ENCODE measurements at places on chromosomes 4 and X.

- no peak for DNase-seq
Observed at GRCh38 chr4:16029886-16030285, 53.9 kb downstream of the PROM1 start.

GRCh38 chr4:35757836-35758235 is 486.5 kb downstream of the ARAP2 start:
- DNase-seq, result no peak

- no peak for DNase-seq
Observed at GRCh38 chrX:44871114-44871645, 1.8 kb upstream of the KDM6A start.

DNA sequence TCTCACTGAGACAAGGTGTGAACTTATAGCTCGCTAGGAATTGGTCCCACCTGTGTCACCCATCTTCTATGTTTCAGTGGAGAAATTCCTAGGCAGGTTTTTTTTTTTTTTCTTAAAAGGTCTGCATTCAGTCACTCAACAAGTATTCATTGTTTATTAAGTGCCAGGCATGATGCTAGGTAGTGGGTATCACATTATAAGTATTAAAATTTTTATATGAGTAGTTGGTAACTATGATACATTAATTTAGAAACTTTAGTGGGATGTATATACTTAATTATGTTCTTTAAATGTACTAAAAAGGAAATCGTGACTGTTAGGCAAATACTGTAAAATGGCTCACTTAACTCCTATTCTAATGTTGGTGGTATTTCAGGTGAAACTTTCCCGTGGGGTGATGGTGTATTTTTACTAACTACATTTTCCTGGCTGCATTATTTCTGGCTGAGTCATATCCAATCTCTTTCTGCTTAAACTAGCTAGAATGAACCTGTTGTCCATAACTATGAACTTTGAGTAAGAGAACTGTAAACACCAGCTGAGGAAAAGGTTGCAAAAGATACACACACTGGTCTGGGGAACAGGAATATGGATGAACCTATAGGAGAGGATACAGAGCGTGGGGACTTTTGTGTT is 49.3 kb upstream of the MED14 start:
- no peak for DNase-seq

- no peak for DNase-seq
Observed at GRCh38 chr4:176185051-176185450, 10.3 kb downstream of the SPATA4 start.

DNA sequence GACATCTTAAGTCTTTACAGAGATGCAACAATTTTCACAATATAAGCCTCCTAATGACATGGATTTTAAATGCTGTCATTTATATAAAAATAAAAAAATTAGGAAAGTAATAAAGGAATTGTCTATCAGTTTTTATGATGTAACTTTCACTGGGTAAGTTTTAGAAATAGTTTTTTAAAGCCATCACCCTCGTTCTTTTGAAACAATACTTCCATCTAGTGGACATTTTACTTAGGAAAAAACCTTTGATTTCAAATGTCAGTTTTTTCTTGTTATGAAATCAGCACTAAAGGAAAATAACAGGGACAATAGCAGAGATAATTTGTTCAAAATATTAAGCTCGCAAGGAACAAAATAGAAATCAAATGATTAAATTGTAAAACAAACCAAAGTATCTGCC is 24.3 kb upstream of the NDNF start:
- peak; percentile 23 for DNase-seq

GRCh38 chr4:101218346-101218745 is 129.0 kb downstream of the PPP3CA start:
- DNase-seq, result no peak

DNA sequence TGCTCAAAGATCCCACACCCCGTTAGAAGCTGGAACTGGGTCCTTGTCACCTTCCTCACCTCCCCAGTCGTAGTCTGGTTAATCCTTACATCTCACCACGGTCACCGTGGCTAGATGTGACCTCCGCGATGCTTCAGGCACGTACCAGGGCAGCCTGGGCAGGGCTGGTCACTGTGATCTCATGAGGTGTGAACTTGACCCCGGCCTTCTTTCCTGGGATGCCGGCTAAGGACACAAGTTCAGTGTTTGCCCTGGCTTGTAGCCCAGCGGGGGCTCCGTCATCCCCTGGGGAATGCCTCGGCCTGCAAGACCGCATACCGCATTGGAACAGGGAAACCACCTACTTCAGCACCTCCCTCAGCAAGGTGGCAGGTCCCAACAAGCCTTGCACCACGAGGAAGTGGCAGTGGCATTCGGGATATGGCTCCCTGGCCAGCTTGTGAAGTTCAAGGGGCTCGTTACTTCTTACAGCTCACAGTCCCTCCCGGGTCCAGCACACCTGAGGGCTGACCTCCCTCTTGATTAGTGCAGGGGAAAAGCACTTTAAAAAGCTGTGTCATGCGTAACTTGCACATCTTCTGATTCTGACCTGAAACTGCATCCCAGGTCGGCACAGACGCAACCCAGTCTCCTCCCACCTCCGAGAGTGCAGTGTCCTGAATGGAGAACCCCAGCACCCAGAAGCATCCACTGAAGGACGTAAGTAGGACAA is 25.9 kb downstream of the NOP14 start:
- peak; percentile 34 for DNase-seq

DNA sequence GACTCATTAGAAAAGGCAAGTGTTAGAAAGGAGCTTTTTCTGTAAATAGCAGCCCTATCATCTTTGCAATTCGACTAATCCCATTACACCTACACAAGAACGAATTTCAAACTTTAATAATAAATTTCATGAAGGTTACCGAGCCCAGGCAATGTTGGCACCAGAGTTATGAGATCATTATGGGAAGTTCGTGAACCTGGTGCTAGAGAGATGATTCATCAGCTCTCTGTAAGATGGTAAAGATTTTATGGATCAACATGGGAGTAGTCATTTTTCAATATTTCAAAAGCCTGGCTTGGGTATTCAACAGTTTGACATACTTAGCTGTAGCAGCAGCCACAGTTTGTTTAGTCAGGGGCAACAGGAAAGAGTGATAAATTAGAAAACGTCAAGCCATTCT is 35.8 kb downstream of the AMELX start:
- DNase-seq, result no peak

DNA sequence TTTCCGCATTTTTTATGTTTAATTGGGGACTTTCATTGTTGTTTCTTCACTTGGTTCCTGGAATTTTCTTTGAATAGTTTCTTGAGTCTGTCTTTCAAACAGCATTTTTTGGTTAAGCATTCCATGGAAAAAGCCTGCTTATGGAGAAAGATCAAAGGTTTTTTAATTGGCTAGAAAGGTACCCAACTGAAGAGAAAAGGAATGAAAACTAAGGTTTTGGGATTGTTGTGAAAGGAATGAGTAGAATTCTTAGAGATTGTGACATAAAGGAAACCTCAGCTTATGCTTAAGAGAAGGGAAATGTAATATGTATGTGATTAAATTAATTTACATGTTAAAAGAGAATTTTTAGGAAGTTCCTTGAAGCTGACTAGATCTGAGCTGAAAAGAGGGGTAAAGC is 82.8 kb downstream of the CCKAR start:
- no peak for DNase-seq

GRCh38 chrX:150533863-150534262 is 34.6 kb upstream of the MTM1 start:
- DNase-seq, result no peak

DNA sequence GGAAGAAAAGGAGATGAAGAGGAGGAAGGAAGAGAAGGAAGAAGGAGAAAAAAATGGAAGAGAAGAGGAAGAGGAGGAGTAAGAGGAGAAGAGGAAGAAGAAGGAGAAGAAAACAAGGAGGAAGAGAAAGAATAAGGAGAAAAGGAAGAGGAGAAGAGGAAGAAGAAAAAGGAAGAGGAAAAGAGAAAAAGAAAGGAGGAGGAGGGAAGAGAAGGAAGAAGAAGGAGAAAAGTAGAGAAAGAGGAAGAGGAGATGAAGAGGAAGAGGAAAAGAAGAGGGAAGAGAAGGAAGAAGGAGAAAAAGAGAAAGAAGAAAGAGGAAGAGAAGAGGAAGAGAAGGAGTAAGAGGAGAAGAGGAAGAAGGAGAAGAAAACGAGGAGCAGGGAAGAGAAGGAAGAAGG is 11.8 kb upstream of the LEF1 start:
- no peak for DNase-seq

GRCh38 chrX:3094261-3094660 is 53.0 kb downstream of the ARSF start:
- no peak for DNase-seq

- no peak for DNase-seq
Observed at GRCh38 chr4:188109157-188109755, at the start of gene TRIML2. Gene TRIML2, minus strand, starts transcription at chr4:188109603. Its CDS starts 4,235 bp downstream, at chr4:188105368.

GRCh38 chrX:10327651-10328050 is 170.9 kb downstream of the CLCN4 start:
- DNase-seq, result no peak

DNA sequence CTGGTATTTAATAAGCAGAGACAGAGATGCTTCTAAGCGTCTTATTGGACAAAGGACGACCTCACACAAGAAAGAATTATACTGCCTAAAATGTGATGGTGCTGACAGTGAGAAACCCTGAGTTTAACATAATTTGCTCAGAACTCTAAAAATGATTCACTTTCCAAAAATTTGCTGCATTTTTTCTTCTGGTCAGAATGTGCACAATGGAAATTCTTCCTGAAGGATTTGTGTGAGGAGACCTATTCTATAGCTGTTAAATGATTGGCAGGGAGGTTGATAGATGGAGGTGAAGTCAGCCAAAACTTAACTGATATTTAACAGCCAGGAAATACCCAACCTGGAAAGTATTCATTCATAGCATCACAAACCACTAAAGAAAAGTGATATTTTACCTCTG is 1.7 kb downstream of the MAGEC3 start:
- DNase-seq, result no peak

GRCh38 chr4:135515295-135515694 is 1313.7 kb upstream of the PABPC4L start:
- DNase-seq, result no peak

DNA sequence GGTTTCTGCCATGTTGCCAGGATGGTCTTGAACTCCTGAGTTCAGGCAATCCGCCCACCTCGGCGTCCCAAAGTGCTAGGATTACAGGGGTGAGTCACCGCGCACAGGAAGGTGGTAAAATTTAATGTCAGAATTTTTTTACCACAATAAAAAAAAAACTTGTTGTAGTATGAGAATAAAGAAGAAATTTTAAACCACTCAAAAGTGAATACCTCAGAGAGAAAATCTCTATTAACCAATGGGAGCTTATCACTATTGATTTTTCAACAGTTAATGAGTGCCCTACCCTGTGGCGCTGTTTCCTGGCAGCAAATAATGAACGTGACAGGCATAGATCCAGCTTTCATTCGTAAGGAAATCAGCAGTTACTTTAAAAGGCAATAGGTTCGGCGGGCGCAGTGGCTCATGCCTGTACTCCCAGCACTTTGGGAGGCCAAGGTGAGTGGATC is 32.7 kb upstream of the SLC25A4 start:
- no peak for DNase-seq

DNA sequence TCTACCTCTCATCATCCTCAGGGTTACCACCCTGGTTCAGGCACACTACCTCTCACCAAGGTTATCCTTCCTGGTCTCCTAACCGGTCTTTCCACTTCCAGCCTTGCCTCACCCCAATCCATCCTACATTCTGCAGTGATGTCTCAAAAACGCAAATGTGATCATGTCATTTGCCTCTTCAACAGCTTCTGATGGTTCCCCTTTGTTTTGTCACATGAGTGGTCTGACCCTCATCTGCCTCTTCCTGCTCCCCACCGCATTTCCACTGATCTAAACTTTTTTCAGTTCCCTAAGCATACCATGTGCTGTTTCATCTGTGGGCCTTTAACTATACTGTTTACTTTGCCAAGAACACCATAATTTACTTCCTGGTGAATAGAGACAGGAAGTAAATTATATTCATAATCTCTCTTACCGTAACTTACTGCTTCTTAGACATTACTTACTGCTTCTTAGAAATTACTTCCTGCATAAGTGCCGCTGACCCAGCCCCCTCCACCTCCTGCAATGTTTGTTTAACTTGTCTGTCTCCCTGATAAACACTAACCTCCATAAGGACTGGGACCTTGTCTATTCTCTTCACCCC is 27.1 kb upstream of the NSUN7 start:
- DNase-seq, result peak; percentile 38

- DNase-seq, result no peak
Observed at GRCh38 chrX:129665916-129666644, 11.3 kb upstream of the APLN start.

DNA sequence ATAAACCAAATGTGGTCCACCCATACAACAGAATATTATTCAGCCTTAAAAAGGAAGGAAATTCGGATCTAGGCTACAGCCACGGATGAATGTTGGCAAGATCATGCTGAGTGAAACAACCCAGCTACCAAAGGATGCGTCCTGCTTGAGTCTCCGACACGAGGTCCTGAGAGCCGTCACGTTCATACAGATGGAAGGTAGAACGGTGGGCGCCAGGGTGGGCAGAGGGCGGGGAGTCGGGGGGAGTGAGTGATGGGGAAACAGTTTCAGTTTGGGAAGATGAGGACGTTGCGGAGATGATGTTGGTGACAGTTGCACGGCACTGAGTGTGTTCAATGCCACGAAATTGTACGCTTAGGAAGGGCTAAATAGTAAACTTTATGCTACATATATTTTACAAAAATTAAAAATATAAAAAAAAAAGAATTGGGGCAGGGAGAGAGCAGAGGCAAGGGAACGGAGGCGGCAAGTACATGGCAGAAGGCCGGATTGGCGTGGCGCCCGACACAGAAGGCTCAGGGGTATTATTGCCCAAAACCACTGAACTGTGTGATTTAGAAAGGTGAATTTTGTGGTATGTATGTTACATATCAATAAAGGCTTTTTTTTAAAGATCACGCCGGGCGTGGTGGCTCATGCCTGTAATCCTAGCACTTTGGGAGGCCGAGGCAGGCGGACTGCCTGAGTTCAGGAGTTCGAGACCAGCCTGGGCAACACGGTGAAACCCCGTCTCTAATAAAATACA is 14.8 kb upstream of the MXD4 start:
- no peak for DNase-seq

DNA sequence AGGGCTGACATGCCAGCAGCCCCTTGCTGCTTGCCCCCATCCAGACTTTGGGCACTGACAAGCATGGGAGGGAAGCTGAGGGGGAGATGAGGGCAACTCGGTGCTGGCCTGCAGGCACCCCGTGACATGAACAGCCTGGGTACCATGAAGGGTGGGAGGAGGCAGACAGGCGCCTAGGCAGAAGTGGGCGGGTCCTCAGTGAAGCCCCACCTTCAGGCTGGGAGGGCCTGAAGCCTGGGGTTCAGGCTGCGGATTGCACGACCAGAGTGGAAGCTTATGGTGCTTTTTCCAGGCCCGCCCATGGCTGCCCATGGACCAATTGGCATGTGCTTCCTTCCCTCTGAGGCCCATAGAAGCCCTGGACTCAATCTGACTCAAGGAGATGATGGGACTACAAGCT is 354.1 kb downstream of the GRIA2 start:
- DNase-seq, result no peak

GRCh38 chrX:114581528-114582263 is 2.2 kb upstream of the HTR2C start:
- DNase-seq, result no peak

DNA sequence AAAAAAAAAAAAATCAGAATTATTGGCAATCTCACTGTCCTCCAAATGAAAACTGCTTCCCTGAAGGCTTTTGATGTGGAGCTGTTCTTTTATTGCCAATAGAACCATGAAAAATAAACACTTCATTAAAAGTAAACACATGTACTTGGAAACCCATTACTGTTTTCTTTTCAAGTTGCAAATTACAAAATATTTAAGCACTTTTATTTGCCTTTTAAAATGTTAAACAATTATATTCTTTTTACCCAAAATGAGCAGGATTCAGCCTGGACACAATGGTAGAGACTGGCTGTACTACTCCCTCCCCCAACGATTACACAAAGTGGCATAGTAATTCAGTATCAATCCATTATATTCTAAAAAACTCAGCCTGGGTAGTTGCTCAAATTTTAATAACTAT is 60.9 kb downstream of the SH2D1A start:
- DNase-seq, result no peak

Data from CD4-positive, alpha-beta T cell treated with Interleukin-10 for 1 hour (primary cell).